ENCODE measurements at places on chromosomes 3 and 15.

DNA sequence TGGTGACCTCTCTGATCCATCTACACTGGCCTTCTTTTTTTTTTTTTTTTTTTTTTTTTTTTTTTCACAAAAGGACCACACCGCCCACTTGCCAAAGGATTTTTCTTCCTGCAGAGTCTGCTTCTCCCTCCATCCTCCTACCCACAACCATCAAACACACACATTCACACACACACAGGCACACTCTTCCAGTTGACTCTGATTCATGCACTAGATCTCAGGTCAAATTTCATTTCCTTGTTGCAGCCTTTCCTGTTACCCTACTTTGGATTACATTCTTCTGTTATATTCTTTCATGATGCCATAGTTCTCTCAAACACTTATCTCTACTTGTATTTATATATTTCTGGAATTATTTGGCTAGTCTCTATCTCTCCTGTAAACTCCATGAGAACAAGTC is 133.9 kb downstream of the STAC start:
- DNase-seq, result no peak

DNA sequence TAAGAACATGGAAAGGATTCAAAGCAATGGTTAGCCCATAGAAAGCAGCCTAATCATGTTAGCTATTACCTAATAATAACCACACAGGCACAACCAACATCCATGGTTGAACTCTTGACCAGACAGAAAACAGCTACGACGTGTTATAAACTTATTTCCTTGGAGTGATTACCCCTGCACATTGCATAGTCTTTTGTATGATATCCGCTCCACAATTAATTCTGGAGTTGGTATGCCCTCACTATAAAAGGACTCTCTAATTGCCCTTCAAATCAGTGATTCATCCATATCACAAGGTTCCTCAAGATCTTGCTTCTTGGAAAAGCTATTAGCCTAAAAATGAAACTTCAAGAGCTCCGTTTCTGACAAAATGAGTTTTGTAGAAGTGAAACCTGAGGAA is 117.9 kb downstream of the SYNPR start:
- no peak for DNase-seq

DNA sequence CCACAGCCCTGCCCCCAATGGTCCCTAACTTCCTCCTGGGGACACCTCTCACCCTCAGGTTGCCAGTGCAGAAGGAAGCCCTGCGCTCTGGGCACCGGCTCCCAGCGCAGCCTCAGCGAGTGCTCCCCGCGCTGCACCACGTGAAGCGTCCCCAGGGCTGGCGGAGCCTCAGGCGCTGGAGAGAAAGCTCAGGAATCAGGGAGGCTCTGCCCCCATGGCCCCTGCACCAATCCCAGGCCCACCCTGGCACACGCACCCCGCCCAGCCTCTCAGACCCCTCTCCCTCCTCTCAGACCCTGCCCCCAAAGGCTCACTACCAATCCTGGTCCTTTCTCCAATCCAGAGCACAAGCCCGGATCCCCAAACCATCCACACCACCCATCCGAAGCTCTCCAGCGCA is 6.9 kb downstream of the COL7A1 start:
- DNase-seq, result no peak

DNA sequence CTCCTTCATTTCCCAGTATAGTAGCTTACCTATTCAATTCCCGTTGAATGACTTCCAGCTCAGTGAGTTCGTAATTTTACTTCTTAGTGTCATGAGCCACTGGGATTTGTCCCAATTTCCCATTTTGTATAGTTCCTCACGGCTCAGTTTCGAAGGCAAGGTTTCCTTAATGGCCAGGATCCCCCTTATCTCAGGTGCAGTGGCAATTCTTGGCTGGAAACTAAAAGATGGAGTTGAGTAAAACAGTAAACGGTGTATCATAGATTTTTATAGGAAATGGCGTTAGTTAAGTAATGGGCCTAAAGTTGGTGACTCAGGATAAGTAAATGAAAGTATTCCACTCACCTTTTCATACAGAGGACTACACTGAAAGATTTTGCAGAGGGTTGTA is 522 bp upstream of the LMLN start:
- DNase-seq, result no peak

DNA sequence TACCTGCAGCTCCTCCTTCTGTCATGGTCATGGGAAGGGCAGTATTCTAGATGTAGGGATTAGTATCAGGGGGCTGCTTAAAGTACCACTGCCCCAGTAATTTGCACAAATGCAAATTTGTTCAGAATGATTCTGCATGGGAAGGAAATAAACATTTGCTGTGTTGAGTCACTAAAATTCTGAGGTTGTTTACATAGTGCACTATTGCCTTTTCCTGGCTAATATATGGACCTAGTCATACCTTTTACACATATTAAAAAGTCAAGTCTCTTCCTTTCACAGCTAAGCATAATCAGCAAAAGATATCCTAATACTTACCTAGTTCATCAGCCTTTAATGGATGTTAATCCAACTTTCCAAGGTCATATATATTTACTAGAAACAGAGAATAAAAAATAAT is 746.4 kb upstream of the NR2F2 start:
- DNase-seq, result no peak

- DNase-seq, result peak; percentile 15
Measured at GRCh38 chr3:52077925-52078324, 21.6 kb upstream of the DUSP7 start.

DNA sequence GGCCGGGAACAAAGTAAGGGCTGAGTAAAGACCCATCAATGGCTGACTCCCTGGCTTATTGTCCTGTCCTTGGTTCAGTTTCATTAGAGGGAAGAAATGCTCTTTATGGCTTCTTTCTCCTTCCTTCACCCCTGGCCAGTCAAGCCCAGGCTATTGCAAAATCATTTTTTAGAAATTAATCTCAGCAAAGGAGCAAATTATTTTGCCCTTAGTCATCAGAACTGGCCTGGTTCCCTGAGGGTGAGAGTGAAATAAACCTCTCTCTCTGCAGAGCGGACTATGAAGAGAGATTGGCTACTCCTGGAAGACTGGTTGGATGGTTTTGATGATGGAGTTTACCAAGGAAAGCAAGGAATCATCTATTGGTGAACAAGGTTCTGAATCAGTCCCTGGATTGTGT is 52.7 kb upstream of the OXTR start:
- DNase-seq, result no peak

GRCh38 chr15:51103330-51103729 is 8.6 kb upstream of the TNFAIP8L3 start:
- no peak for DNase-seq

DNA sequence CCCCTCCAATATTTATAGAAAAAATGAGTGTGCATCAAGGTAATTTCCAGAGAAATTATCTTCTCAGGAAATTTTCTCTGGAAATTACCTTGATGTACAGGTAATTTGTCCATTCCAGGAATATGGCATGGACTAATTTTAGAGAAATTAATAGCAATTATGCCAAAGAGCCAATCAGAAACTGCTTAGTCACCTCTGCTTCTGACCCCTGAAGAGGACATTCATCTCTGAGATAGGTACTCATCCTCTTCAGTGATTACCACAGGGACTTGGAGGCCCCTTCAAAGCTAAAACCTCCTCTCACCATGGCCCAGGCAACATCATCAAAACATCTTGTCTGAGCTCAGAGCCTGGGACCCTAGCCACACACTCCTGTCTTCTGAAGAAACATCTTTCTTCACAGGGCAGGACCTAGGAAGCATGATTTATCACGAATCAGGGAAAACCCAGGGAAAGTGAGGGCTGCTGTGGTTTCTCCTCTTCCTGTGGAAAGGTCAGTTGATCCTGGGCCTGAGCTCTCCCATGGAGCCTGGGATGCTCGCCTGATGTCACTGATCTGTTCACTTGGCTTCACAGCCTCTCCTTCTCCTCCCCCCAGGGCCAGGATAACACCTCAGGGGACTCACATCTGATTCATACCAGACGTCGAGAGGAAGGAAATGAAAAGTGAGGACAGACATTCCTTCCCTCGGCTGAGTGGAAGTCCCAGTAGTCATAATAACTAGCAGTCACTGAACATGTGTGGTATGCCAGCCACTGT is 210.5 kb downstream of the DTWD1 start:
- no peak for DNase-seq

- no peak for DNase-seq
Measured at GRCh38 chr15:41024131-41024530, 70.9 kb downstream of the CHAC1 start.

- DNase-seq, result no peak
Measured at GRCh38 chr3:125245521-125245920, 33.0 kb upstream of the SLC12A8 start.

DNA sequence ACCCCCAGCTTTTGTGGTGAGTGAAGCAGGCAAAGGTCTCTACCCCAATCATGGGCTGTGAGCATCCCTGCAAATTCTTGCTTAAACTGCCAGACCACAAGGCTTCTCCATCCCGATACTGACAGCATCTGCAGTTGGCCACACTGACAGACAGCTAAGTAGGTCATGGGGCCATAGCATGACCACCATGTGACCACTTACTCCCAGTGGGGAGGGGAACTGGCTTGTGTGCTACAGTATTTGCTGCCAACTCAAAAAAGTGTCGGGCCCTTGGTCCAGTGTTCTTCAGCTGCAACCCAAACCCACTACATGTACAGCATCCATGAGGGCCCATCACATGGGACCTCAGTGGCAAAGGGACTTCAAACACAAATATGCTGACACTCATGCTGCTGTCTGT is 103.4 kb downstream of the SEC22A start:
- DNase-seq, result no peak

DNA sequence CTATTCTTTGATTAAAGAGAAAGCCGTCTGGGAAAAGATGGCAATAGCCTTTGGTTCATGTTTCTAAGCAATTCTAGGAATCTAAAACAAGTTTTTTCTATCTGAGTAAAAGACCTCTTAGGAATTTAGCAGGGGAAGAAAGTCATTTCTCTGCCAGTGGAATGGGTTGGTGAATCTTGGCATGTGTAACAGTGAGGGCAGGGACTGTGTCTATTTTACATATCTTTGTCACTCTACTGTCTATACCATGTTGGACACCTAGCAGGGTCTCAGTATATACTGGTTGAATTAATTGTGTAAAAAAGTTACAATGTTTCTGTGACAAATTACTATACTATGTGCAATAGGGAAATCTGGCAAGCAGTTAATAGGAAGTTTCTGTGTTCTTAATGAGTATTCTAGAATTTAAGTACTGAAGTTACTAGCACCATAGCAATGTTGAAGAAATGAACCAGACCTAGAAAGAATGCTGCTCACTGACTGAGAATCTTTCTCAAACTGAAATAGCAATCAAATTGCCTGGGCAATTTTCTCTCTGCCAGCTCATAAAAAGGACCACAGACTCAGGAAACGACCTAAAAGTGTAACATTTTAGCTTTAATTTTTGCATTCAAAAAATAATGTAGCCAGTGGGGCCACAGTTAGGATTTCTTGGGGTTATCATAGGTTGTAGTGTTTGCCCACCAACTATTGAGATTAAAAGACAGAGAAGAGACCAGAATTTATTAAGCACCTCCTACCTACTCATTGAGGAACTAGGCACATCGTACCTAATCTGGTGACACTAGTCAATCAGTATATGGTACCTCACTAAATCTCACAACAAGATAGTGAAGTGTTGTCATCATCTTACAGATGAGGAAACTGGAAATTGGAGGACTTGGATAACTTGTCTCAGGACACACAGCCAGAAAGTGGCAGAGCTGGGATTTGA is 56.2 kb upstream of the LEKR1 start:
- no peak for DNase-seq

DNA sequence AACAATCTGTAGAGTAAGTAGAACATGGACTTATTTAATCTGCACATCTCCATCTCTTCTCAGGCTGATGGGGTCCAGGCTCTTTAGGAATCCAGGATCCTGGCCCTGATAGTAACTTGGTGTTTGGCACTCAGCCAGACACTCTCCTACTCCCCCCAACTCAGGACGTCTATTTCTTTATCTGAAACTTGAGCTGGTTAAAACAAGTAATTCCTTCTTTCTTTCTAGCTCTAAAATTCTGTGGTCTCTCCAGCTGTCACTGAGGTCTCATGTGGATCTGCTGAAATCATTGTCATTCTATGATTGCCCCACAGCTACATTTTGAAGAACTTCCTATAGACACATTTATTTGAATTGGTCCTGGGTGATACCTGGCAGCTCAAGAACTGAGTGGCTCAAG is 59.0 kb downstream of the TP63 start:
- DNase-seq, result no peak

- no peak for DNase-seq
Measured at GRCh38 chr3:12054245-12054644, 50.1 kb downstream of the SYN2 start.

DNA sequence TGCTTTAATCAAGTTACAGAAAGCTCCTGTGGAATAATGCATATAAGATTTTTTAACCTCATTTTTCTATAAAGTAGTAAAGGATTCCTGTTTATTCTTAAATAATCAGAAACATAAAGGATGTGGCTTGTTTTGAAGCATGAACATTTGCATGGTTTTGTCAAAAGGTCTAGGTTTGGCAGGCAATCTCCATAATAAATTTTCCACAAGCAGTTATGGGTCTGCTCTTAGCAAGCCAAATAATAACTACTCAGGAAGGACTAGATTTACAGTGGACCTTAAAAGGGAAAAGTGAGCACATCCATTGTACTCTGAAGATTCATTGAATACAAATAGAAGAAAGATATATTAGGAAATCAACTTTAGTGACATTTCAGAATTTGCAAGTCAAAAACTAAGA is 407.3 kb upstream of the CBLB start:
- no peak for DNase-seq

DNA sequence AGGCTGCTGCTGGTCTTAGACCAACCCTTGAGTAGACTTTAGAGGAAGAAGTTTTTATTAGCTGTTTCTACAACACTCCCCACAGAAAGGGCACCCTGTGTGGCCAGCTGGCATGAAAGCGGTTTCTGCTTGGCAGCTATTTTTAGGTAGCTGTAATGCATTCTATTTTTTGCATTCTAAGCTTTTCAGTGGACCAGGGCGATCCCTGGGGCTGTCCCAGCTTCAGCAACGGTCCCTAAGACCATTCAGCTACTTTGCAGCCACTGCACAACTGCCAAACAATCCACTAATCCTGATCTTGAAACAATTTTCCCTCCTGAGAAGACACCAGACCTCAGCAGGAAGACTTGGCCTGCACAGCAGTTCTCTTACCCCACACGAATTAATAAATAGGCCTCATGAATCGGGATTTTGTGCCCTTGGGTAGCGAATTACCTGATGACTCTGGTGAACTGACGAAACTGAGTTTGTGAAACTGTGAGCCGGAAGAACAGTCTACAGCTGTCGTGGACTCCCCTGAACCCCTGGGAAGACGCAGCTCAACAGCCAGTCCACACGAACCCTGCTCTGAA is 14.6 kb upstream of the TFRC start:
- no peak for DNase-seq

- no peak for DNase-seq
Measured at GRCh38 chr15:60417112-60417511, 19.3 kb upstream of the ANXA2 start.

GRCh38 chr3:22585504-22585903 is 617.6 kb upstream of the UBE2E2 start:
- DNase-seq, result no peak

DNA sequence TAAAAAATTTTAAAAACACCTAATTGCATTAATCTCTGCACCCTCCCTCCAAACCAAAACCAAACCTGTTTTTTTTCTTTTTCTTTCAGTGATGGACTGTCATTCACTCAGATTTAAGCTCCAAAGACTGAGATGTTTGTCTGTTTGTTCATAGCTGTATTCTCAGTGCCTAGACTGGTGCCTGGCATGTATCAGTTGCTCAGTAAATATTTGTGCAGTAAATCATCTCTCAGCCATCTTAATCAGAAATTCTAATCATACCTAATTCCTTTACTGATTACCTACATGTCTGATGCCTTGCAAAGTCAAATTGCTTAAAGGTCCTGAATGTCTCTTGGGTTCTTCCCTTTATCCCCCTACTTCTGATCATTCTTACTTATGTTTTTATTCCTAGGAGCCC is 138.8 kb downstream of the ZNF609 start:
- no peak for DNase-seq

GRCh38 chr15:63133786-63134185 is 12.1 kb downstream of the LACTB start:
- DNase-seq, result no peak
